ENCODE measurements at places on chromosomes 1 and 21.

- DNase-seq = no peak
These were observed 92.9 kb downstream of the DPYD start for GRCh38 chr1:97827887-97828286.

- DNase-seq = no peak
These were observed 48.7 kb downstream of the NTMT2 start for GRCh38 chr1:170194451-170194850.

DNA sequence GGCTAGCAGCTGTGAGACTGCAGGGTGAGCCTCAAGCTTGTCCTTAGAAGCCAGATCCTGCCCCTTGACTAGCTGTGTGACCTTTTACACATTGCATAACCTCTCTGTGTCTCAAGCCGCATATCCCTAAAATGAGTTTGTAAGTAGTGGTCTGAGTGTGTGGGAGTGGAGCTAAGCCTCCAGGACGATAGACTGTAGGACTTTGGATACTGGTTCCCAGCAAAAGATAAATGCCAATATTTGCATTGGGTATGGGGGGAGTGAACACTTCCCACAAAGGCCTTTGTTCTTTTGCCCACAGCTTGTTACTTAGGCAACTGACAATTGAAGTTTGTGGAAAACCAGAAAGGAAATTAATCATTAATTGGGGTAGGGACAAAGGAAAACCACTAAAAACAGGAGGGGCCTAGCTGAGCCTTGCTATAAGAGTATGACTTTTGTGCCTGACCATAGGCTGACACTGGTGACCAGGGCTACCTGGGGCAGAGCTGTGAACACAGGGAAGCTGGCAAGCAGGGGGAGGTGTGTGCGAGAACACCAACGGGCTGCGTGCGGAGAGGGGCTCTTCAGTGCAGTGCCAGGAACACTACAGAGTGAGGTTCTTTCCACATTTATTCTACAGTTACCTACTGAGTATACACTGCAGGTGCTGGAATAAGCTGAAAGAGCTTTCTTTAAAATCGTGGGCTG is 102.4 kb upstream of the ETV3 start:
- no peak for DNase-seq

- DNase-seq = no peak
These were observed 7.4 kb upstream of the AMPD1 start for GRCh38 chr1:114702737-114703136.

GRCh38 chr1:31788825-31789256 is 24.7 kb upstream of the ADGRB2 start:
- no peak for DNase-seq

GRCh38 chr1:19210772-19211549 is 895 bp upstream of the UBR4 start:
- DNase-seq = no peak

DNA sequence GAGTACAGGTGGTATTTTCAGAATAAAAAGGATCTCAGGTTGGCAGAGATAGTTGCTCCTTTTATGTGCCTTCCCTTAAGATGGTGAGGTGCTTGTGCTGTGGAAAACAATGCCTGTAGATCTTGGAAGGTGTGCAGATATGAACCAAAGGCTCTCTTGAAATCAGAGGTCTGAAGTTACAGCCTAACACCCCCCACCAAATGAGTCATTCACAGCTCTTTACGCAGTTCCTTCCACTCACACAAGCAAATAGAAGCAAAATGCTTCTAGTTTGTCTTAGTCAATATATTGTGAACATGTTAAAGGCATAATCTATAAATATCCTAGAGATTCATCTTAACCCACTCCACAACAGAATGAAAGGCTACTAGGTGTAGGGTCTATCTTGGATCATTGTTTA is 128.9 kb upstream of the NR5A2 start:
- no peak for DNase-seq

GRCh38 chr1:54329312-54330003 is 76.7 kb downstream of the SSBP3 start:
- DNase-seq = no peak

DNA sequence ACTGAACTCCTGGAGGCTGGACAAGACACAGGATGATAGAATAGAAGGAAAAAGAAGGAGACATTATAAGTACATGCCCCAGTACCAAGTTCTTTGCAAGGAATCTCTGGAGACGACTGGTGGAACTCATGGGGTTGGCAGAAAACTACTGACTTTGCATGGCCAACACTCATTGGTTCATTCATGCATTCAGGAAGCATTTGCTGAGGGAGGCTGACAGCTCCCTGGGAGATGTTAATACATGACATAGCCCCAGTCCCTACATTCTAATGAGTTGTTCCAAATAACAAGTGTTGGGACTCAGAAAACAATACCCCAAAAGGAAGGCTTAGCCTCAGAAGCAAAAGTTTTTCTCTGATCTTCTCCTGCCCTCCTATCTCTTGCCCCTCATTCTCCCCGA is 172.8 kb upstream of the IRF2BP2 start:
- no peak for DNase-seq

DNA sequence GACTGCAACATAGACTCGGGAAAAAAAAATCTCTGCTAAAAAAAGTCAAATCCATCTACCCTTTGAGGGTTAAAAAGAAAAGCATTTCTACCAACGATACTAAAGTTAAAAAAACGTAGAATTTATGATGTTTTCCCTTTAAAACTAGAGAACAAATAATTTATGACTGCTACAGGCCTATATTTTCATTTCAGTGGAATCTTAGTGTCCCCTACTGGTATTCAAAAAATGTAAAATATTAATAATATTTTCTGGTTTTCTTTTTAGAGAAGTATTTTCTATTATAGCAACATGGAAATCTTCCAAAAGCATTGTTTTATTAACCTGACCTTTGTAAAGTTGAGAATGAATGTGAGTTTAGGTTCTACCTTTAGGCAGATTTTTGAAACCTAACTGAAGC is 1582.2 kb downstream of the MRPL39 start:
- DNase-seq = no peak

Data from Peyer's patch (tissue), 4 donors.